AG09319 (cell line): ENCODE measurements at places on chromosomes 1 and 21.
A peak's percentile ranks its signal among the peaks of the same experiment; 100 is the strongest.

GRCh38 chr1:55194851-55195250 is 20.3 kb downstream of the USP24 start:
- no peak for DNase-seq

- peak; percentile 61 for DNase-seq
Measured at GRCh38 chr1:119275145-119276134, 93.1 kb upstream of the HAO2 start.

- DNase-seq = no peak
Measured at GRCh38 chr1:153510984-153511410, 24.8 kb downstream of the S100A6 start.

- no peak for DNase-seq
Measured at GRCh38 chr1:186775881-186776560, 52.7 kb upstream of the PLA2G4A start.

DNA sequence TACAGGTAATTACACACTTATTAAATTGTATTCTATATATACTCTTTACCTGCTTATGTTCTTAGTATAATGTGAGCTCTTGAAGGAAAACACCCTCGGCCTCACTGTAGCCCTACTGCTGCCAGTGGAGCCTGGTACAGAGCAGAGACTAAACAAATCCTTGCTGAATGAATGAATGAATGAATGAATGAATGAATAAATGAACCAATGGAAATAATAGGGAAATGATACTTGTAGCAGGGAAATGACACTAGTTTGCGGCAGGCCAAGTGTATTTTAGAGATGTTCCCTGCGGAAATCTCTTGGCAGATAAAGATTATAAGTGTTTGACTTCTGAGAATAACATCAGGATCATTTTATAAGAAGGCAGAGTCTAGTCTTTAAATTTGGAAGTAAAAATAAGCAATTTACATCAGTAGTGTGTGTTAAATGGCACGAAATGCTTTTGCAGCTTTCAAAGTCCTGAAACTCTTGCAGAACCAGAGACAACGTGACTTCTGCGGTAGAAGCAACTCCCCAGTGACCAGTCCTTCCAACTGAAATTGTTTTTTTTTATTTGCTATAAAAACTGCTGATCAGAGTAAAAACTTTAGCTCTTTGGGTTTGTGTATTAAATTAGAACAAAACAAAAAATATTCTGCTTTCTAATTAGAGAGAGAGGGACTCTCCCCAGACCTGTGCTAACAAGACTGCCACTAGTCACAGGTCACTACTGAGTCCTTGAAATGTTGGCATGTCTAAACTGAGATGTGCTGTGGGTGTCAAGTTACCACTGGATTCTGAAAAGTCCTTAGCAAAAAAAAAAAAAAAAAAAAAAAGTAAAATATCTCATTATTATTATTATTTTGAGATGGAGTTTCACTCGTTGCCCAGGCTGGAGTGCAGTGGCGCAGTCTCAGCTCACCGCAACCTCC is 199.3 kb upstream of the MAP1LC3C start:
- DNase-seq = no peak

GRCh38 chr1:174999936-175000696 is at the start of gene CACYBP:
TSS of gene CACYBP (plus strand) at chr1:174999947. CDS start at chr1:175000181, 234 bp downstream.
- DNase-seq = no peak

DNA sequence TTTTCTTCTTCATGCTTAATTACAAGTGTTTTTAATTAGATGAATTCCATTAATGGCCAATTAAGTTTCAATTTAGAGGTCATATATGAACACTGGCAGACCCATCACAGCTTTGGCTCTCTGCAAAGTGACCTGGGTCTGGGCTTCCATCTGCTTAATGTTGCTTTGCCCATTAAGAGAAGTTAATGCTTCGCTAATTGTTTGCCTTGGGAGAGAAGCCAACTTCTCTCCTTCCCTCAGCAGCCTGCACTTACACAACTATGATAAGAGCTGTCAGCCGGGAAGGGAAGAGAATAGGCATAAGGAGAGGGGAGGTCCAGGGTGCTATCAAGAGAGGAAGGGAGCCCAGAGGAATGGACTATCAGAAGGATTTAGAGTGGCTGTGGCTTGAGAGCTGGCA is 29.0 kb upstream of the CCDC190 start:
- DNase-seq = no peak

GRCh38 chr1:10724948-10725847 is 71.2 kb downstream of the CASZ1 start:
- DNase-seq = peak; percentile 52

DNA sequence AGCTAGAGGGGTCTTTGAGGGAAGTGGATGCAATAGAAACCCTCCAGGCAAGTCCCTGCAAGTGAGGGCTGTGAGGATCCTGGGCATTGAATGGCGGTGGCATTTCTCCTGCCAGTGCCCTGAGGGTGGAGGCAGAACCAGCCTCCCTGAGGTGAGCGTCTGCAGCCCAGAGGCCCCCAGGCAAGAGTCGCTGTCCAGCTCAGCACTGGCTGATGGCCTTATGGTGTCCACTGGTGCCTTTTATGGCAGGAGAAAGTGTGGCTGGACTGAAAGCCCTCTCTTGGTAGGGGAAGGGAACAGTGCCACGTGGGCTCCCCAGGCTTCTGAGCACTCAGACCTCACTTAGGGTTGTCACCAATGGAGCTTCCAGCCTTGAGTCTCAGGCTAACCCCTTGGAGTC is 77.3 kb downstream of the SH3BGR start:
- DNase-seq = no peak

DNA sequence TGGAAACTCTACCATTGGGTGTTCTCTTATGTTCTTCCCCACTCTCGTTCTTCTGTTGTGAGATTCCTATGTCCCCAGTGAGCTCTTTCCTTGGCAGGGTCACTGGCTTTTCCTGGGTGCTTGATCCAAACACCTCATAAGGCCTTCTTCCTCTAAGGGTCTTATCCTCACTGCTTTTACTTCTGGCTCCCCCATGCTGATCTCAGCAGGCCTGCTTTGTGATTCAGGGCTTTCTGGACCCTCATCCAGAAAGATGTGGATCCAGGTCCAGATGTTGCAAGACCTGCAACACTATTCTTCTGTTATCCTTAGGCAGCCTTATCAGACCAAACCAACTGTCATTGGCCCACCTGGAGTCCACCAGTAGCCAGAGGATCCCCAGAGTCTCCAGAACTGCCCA is 11.2 kb upstream of the MYOG start:
- DNase-seq = no peak

DNA sequence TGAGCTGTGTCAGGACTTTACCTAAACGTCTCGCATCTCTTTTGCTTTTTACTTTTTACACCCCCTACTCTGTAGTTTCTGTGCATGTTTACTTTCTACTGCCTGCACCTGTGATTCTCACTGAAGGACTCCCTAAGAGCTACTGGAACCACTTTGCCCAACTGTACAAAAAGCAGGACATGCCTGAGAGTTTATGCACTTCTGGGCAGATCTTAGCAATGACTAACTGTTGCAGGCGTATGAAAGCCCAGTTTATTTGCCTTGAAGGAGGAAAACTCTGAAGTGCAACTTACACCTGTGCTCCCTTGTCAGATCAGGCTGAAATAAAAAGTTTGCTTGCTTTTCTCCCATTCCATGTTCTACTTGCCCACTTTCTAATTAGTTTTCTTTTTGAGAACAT is 467.0 kb upstream of the USP24 start:
- no peak for DNase-seq

DNA sequence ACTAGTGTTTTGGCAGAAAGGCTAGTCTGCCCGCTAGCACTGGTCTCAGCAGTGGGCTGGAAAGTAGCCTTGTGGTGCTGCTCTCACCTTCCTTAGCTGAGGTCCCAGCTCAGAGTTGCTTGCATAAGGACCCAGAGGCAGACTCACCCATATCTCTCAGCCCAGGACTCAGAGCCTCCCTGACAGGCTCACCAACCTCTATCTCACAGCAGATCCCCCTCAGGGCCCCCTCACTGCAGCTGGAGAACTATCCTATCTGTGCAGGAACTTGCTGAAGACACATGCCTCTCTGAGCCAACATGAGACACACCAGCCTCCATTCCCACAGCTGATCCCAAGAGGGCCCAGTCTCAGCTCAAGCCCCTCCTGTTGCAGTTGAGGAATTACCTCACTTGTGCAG is 82.6 kb downstream of the IARS2 start:
- no peak for DNase-seq

DNA sequence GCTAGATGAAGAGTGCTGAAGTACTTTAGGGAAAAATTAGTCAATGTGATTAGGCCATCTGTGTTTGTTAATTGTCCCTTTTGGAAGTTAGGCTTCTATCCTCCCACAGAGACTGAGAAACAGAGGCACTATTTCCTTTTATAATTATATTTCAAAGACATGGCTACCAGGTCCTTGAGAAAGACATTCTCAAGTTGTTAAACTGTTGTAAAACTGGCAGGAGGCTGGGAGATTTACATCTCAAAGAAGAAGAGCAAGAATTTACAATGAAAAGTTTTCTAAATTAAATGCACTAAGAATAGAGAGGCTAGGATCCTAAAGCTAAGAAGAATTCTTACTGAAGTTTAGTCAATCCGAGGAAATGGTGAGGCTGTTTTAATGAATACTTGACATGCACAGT is 74.0 kb upstream of the BRINP3 start:
- DNase-seq = no peak

GRCh38 chr1:74266001-74266400 is 30.8 kb downstream of the TNNI3K start:
- no peak for DNase-seq

DNA sequence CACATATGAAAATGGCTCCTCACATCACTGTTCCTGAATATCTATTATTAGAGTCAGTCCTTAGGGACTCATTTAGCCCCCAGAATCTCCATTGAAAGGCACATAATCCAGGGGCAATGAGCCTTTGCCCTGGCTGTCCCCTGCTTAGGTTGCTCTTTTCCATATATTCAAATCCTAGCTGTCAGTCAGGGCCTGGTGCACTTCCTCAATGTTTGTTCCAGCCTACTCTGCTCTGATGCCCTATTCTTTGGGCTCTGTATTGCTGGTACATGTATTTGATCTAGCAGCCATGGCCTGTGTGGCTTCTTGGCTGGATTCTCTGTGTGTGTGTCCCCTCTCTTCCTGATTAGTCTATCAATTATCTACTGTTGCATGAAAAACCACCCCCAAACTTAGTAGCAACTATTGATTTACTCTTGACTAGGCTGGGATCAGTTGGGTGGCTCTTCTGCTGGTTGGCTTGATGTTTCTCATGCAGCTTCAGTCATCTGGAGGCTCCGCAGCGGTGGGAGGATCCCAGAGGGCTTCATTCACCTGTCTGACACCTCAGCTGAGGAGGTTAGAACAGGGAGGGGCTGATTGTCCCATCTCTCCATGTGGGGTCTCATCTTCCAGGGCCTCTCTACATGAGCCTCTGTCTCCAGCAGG is 107.5 kb downstream of the DTL start:
- DNase-seq = no peak

DNA sequence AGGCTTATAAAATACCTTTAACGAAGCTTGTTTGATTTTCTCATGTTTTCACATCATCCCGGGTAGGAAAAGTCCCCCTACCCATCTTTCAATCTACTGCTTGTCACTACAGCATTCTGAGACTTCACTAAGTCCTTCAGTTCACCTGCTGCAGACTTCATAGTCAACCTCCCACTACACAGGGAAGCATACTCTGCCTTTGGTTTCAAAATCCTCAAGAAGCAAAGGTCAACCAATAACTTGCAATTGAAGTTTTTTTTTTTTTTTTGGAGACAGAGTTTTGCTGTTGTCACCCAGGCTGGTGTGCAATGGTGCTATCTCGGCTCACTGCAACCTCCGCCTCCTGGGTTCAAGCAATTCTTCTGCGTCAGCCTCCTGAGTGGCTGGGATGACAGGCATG is 4.7 kb upstream of the PTPN22 start:
- no peak for DNase-seq

GRCh38 chr1:201153474-201154388 is 543 bp downstream of the TMEM9 start:
- DNase-seq = no peak

- DNase-seq = peak; percentile 7
Measured at GRCh38 chr1:65209005-65209885, 61.2 kb downstream of the AK4 start.

GRCh38 chr1:116448785-116449385 is 75.8 kb downstream of the ATP1A1 start:
- no peak for DNase-seq

DNA sequence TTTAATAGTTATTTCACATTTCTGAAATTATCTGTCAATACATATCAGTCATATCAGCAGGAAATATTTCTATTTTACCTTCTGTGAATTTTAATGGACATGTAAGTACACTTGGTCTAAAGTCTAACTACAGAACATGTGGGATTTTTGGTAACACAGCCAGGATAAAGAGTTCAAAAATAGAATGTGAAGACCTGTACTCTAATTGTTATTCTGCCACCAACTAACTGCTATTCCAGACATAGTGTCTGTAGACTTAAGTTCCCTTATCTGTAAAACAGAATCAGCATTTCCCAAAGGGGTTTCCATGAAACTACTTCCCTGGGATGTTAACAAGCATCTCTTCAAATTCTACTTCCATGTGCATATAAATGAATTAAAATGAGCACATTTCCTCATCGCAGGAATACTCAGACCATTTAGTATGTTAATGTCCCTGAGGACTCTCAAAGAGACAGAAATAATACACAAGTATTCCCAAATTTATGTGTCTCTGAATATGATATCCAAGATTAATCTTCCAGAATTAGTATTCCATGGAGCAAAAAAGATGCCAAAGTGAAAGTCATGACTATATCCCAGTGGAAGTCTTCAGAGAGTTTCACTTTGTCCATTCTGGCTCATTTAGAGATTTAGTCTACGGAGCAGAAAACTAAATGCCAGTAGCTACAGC is 325.6 kb downstream of the NEGR1 start:
- DNase-seq = no peak

DNA sequence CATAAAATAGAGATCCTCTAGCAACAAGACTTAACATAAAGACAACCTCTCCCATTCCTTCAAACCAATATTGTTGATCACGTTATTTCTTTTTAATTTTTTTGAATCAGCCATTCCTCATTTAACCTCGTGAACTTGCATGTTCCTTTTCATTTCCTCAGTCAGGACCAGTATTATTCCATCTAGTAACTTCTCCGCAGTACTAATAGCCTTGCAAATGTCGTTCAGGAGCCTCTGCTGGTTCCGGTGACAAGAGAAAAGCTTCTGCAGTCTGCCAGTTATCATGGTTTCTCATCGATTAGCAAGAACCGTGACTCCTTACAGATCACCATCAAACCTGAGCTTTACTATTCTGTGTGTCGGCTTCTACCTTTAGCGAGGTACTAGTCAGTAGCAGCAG is 3.0 kb downstream of the APP start:
- DNase-seq = no peak

GRCh38 chr1:221709854-221710253 is 32.0 kb downstream of the DUSP10 start:
- no peak for DNase-seq

DNA sequence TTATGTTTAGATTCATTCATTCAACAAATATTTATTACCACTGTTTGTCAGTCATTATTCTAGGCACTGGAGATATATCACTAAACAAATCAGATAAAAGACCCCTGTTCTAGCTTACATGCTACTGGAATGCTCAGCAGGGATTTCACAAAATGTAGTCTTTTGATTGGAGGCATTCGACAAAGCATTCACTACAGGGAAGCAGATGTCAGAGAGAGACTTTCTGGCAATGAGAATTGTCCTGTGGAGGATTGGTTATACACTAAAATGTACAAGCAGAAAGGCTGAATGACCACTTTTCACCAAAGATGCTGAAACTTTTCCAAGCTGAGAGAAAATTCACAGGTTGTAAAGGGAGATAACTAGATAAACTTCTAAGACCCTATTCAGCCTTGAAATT is 57.7 kb downstream of the SCMH1 start:
- no peak for DNase-seq
